Thyroid gland (tissue), 4 donors: ENCODE measurements at places on chromosomes 2 and 18. TPM values are rescaled to one million over a fixed set of nuclear protein-coding genes. Genes with fewer than 3 reads are reported as not detected.

Gene NCKAP5
- total RNA-seq, result 0.93 TPM

Gene RASGRP3
- total RNA-seq, result 30.9 TPM

Gene ATP5MC3
- 236 TPM for total RNA-seq

Gene ZNF519
- 10.7 TPM for total RNA-seq

Gene FAM110C
- 14.2 TPM for total RNA-seq

Gene SAG
- not detected for total RNA-seq

Gene CCBE1
- 0.92 TPM for total RNA-seq

Gene OXER1
- total RNA-seq, result 1.3 TPM

Gene RNF125
- 2.4 TPM for total RNA-seq

Gene POTEJ
- not detected for total RNA-seq

Gene VWC2L
- not detected for total RNA-seq

Gene CNTNAP5
- total RNA-seq, result not detected
